Stomach (tissue), 19 donors: ENCODE measurements at places on chromosomes 12 and 14.

GRCh38 chr12:85948340-85948739 is 74.2 kb downstream of the NTS start:
- no peaks in the 10 kb centered on the region for H3K27me3 ChIP-seq
- no peak for DNase-seq
- H3K27ac ChIP-seq = no peak overlapping the region
- H3K4me1 ChIP-seq = no peaks in the 10 kb centered on the region
- no peaks in the 10 kb centered on the region for H3K36me3 ChIP-seq

DNA sequence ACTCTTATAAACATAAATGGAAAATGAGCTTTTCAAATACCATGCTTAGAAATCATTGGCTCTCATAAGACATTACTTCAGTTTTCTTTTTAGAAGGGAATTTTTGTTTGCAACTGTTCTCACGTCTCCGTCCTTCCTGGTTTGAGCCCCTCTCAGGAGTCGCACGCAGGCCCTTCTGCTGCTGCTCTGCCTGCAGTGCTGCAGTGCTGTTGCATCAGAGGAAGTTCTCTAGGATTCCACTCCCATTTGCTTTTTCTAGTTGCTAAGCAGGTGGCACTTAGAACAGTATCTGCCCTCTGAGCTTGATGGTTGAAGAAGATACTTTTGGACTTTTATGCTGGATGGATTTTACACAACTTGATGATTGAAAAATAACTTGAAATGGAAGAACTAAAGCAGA is 70.8 kb downstream of the SCN8A start:
- no peaks in the 10 kb centered on the region for H3K36me3 ChIP-seq
- no peak overlapping the region for H3K27ac ChIP-seq
- no peaks in the 10 kb centered on the region for H3K4me1 ChIP-seq
- H3K4me3 ChIP-seq = no peak overlapping the region

DNA sequence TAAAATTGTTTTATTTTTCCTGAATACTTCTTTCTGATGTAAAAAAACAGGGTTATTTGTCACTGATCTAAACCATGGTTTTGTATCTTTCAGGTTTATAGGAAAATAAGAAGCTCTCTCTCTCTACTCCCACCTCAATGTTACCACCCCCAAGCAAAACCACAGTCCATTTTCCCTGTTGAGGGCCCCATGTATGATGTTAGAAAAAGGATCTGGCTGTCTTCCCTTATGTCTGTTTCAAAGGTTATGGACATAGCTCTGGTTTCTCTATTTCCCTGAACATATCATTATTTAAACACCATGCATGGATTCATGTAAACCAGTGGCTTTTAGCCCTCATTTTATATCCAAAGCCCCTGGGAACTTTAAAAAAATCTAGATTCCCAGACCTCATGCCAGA is 649.0 kb upstream of the TBX3 start:
- no peaks in the 10 kb centered on the region for H3K27me3 ChIP-seq
- H3K36me3 ChIP-seq = no peaks in the 10 kb centered on the region
- H3K27ac ChIP-seq = no peak overlapping the region
- no peak overlapping the region for H3K4me3 ChIP-seq
- no peak for DNase-seq
- H3K4me1 ChIP-seq = no peaks in the 10 kb centered on the region

GRCh38 chr12:26090836-26091510 is 33.9 kb downstream of the BHLHE41 start:
- no peaks in the 10 kb centered on the region for H3K27me3 ChIP-seq
- no peaks in the 10 kb centered on the region for H3K36me3 ChIP-seq
- no peak overlapping the region for H3K27ac ChIP-seq
- no peaks in the 10 kb centered on the region for H3K4me1 ChIP-seq
- no peak overlapping the region for H3K4me3 ChIP-seq

DNA sequence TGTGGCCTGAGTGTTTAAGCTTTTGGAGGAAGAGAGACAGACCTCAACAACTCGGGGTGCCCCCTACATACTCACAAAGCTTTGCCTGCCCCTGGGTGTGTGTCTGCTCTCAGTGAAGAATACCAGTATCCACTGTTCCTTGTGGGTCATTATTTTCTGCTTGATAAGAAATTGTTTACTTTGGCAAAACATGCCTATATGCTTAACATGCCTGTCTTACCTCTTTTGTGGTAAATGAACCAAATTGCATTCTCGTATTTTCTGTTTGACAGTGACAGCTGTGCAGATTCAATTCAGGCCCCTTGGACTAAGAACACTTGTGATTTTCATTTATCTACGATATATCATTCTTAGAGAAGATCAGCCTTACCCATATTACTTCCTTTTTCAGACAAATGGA is 50.6 kb upstream of the REP15 start:
- no peaks in the 10 kb centered on the region for H3K27me3 ChIP-seq
- DNase-seq = no peak
- H3K4me3 ChIP-seq = no peak overlapping the region
- H3K36me3 ChIP-seq = peaks cover 33% of the 10 kb centered on the region
- no peak overlapping the region for H3K27ac ChIP-seq
- peaks cover 27% of the 10 kb centered on the region for H3K4me1 ChIP-seq

- DNase-seq = no peak
- no peaks in the 10 kb centered on the region for H3K4me1 ChIP-seq
- H3K4me3 ChIP-seq = no peak overlapping the region
- no peak overlapping the region for H3K27ac ChIP-seq
- H3K36me3 ChIP-seq = peaks cover 96% of the 10 kb centered on the region
Measured at GRCh38 chr14:99454246-99454645, 26.4 kb downstream of the SETD3 start.

DNA sequence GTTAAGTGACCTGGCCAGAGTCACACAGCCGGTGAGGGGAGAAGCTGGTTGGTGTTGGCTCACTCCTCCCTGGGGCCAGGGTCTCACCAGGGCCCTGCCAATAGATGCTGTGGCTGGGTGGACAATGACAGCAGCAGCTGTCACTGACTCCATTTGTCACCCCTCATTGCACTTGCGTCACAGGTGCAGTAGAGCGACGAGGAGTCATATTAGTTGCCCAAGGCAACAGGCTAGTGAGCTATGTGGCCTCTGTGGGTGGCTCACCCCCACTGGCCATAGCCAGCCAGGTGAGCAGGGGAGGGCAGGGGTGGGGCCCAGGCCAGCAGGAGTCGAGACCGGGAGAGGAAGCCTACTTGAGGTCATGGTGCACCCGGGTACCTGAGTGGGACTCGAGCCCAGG is 9.7 kb downstream of the SLC25A47 start:
- H3K4me3 ChIP-seq = no peak overlapping the region
- H3K4me1 ChIP-seq = no peaks in the 10 kb centered on the region
- H3K27me3 ChIP-seq = no peaks in the 10 kb centered on the region
- H3K27ac ChIP-seq = no peak overlapping the region
- peaks cover 54% of the 10 kb centered on the region for H3K36me3 ChIP-seq

DNA sequence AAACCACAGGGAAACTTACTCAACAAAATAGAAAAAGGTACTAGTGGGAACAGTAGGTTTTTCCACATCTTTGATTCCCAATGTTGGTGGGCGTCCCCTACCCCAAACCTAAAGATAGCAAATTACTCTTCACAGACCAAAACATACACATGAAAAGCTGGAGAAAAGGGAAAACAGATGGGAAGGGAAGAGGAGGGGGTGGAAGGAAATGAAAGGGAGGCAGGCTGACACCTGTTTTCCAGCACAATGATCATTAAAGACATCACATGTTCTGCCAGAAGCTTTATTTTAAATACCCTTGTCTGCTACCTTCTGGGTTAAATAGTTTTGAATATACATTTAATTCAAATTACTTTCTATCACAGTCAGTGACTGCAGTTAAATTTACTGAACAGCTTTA is 1617.9 kb upstream of the SEL1L start:
- no peaks in the 10 kb centered on the region for H3K4me1 ChIP-seq
- H3K27ac ChIP-seq = no peak overlapping the region
- DNase-seq = no peak
- H3K36me3 ChIP-seq = no peaks in the 10 kb centered on the region
- H3K27me3 ChIP-seq = no peaks in the 10 kb centered on the region

DNA sequence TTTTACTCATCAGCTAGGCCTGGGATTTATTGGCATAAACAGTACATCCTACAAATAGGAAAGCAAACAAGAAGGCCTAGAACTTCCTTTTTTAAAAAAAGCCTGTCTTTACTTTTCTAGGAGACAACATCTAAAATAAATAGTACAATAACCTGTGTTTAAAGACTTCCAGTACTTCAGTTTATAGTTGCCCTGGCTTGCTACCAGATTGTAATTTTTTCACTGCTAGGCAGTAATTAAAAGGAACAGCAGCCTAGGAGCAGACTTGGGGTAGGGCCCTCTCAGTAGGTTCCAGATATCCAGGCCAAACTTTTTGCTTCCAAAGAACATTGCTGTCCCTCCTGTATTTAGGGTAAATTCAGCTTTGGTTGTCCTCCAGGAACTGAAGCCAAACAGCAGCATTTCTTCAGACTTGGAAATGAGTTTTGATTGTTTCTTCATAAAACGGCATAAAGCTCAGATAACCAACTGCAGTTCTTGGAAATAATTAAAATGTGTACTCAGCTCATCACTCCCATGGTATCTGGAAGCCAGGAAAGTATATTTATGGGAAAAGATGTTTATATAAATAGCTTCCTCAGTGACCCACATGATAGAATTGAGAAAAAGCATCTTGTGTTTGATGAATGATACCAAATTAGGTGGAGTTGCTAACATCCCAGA is 61.7 kb downstream of the PPP1R36 start:
- H3K4me3 ChIP-seq = no peak overlapping the region
- peak; percentile 46 for DNase-seq
- no peaks in the 10 kb centered on the region for H3K36me3 ChIP-seq
- peak overlapping the region; percentile 57 for H3K27ac ChIP-seq

DNA sequence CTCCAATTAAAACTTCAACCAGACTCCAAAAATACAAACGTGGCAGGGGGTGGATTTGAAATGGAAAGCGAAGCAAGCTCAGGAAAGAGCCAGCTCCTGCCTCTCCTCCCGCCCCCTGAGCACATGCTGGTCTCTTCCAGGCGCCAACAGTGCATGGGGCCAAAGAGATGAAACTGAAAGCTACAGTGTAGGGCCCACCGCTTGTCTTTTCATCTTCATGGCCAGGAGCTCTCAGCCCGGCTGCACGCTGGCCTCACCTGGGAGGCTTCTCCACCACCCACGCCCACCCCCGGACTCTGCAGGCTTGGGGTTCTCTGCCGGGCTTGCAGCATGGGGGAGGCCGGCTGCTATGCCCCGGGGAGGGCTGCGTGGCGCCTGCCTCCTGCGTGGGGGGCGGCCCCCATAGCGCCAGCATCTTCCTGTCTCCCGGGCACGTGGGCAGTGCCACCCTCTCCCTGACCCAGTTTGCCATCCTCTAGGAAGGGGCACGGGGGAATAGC is 2.0 kb downstream of the RIMBP2 start:
- peak overlapping the region; percentile 31 for H3K4me3 ChIP-seq
- no peak overlapping the region for H3K27ac ChIP-seq

GRCh38 chr14:68644101-68644500 is 148.8 kb downstream of the ZFP36L1 start:
- no peak for DNase-seq
- H3K27me3 ChIP-seq = no peaks in the 10 kb centered on the region
- peaks cover 7% of the 10 kb centered on the region for H3K4me1 ChIP-seq
- no peaks in the 10 kb centered on the region for H3K36me3 ChIP-seq

DNA sequence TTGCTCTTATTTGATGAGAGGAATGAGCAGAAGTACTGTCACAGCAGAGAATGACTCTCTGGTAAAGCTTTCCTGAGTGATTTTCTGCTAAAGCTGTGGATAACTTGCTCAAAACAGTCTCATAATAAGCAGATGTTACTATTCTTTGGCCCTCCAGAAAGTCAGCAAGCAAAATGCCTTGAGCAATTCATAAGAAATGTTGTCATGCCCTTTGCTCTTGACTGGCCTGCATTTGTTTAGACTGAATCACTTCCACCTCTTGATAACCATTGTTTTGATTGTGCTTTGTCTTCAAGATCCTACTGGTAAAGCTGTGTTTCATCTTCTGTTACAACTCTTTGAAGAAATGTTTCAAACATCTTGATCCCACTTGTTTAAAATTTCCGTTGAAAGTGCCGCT is 457.9 kb upstream of the FOXG1 start:
- H3K4me3 ChIP-seq = no peak overlapping the region
- DNase-seq = no peak
- H3K27me3 ChIP-seq = no peaks in the 10 kb centered on the region
- no peaks in the 10 kb centered on the region for H3K4me1 ChIP-seq

GRCh38 chr14:23021889-23022442 is 12.0 kb upstream of the C14orf93 start:
- no peaks in the 10 kb centered on the region for H3K4me1 ChIP-seq
- H3K27me3 ChIP-seq = no peaks in the 10 kb centered on the region
- DNase-seq = no peak
- no peak overlapping the region for H3K27ac ChIP-seq
- no peak overlapping the region for H3K4me3 ChIP-seq

GRCh38 chr12:3133405-3133783 is 56.2 kb downstream of the TSPAN9 start:
- no peaks in the 10 kb centered on the region for H3K36me3 ChIP-seq
- no peak overlapping the region for H3K27ac ChIP-seq
- H3K27me3 ChIP-seq = no peaks in the 10 kb centered on the region
- no peak for DNase-seq
- H3K4me1 ChIP-seq = peaks cover 16% of the 10 kb centered on the region
- H3K4me3 ChIP-seq = no peak overlapping the region

- H3K4me1 ChIP-seq = no peaks in the 10 kb centered on the region
- H3K27ac ChIP-seq = no peak overlapping the region
- no peak overlapping the region for H3K4me3 ChIP-seq
- DNase-seq = no peak
Measured at GRCh38 chr12:115820656-115821055, 456.8 kb downstream of the MED13L start.

DNA sequence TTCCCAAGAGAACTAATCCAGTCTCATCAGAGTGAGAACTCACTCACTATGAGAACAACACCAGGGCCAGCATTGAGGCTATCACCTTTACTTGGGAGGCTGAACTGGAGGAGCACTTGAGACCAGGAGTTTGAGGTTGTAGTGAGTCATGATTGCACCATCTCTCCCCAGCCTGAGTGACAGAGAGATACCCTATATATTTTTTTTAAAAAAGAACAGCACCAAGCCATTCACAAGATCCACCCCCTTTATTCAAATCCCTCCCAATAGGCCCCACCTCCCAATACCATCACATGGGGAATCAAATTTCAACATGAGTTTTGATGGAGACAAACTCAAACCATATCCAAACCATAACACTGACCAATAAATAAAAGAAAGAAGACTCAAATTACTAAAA is 3.7 kb upstream of the TMX1 start:
- no peak for DNase-seq
- no peak overlapping the region for H3K27ac ChIP-seq
- H3K4me3 ChIP-seq = no peak overlapping the region
- H3K36me3 ChIP-seq = no peaks in the 10 kb centered on the region

- no peaks in the 10 kb centered on the region for H3K4me1 ChIP-seq
- H3K36me3 ChIP-seq = no peaks in the 10 kb centered on the region
- no peak overlapping the region for H3K27ac ChIP-seq
- no peaks in the 10 kb centered on the region for H3K27me3 ChIP-seq
- DNase-seq = no peak
Measured at GRCh38 chr14:84760489-84761126, 769.3 kb upstream of the FLRT2 start.

- no peak overlapping the region for H3K4me3 ChIP-seq
- H3K27ac ChIP-seq = no peak overlapping the region
- peaks cover 22% of the 10 kb centered on the region for H3K36me3 ChIP-seq
- H3K4me1 ChIP-seq = peaks cover 6% of the 10 kb centered on the region
- no peak for DNase-seq
- H3K27me3 ChIP-seq = no peaks in the 10 kb centered on the region
Measured at GRCh38 chr14:31083781-31084180, 57.6 kb upstream of the STRN3 start.

GRCh38 chr14:54480830-54481562 is 7.8 kb downstream of the GMFB start:
- peaks cover 37% of the 10 kb centered on the region for H3K4me1 ChIP-seq
- no peak overlapping the region for H3K4me3 ChIP-seq
- H3K27ac ChIP-seq = no peak overlapping the region

GRCh38 chr12:48862760-48863159 is 2.9 kb downstream of the RND1 start:
- no peak overlapping the region for H3K27ac ChIP-seq
- H3K4me3 ChIP-seq = no peak overlapping the region
- H3K36me3 ChIP-seq = peaks cover 29% of the 10 kb centered on the region
